NCI-H1092 (cell line): ENCODE measurements at places on chromosomes 7 and 10.

- no peak for DNase-seq
Measured at GRCh38 chr10:33215154-33215553, 119.3 kb downstream of the NRP1 start.

- no peak for DNase-seq
Measured at GRCh38 chr10:119705434-119705831, 20.4 kb upstream of the INPP5F start.

DNA sequence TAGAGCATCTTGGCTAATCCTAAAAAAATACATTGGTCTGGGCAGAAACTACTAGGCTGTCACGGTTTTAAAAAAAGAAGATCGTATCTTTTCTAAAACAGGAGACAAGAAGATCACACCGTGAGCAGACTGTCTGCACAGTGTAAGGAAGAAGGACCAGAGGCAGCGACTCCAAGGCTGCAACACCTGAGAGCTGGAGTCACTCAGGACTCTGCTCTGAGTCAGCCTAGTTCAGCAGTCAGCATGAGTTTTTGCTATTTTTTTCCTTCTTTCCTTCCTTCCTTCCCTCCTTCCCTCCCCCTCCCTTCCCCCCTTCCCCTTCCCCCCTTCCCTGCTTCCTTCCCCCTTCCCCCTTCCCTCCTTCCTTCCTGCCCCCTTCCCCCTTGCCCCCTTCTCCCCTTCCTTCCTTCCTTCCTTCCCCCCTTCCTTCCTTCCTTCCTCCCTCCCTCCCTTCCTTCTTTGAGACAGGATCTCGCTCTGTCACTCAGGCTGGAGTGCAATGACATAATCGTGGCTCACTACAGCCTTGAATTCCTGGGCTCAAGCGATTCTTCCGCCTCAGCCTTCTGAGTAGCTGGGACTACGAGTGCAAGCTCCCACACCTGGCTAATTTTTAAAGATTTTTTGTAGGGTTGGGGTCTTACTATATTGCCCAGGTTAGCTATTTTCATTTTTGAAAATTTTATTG lies 24.4 kb downstream of the BAG3 start:
- DNase-seq, result no peak

DNA sequence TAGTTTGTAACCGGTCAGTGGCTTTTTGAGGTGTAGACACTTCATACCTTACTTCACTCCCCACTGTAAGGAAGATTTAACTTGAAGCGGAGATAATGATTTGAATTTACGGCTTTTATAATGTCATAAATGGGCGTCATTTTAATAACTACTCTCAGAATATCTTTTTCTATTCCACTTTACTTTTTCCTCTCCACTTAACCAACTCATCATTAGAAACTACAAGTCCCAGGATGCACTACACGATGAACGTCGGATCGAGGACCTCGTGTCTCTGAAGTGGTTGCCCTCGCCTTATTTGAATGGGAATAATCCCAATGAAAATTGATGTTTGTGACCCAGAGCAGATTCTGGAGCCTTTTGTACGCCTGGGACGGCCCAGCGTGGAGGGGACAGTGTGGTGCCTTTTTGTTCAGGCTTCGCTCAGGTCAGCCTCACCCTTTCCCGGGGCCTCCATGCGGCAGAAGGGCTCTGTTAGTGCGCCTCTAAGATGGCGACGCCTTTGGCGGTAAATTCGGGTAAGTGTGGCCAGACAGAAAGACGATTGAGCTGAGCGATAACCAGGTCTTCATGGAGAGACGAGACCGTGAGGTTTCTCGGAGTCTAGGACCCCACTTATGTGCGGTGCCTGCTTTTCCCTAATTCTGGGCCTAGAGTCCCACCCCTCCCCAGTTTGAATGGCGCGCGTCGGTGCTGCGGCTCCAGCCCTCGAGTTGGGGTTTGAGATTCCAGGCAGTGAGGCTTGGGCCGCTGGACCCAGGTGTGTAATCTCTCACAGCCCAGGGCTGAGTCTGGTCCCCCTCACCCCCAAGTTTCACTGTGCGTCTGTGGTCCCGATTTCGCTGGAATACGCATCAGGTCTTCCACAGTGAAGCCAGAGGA lies at the start of gene NUP205:
NUP205 (plus strand) TSS at position 463 of the 882 bp plus-strand sequence; CDS start at position 491, 28 bp downstream.
- peak; percentile 90 for DNase-seq

GRCh38 chr7:11343136-11343535 lies 369.5 kb downstream of the PHF14 start:
- no peak for DNase-seq

DNA sequence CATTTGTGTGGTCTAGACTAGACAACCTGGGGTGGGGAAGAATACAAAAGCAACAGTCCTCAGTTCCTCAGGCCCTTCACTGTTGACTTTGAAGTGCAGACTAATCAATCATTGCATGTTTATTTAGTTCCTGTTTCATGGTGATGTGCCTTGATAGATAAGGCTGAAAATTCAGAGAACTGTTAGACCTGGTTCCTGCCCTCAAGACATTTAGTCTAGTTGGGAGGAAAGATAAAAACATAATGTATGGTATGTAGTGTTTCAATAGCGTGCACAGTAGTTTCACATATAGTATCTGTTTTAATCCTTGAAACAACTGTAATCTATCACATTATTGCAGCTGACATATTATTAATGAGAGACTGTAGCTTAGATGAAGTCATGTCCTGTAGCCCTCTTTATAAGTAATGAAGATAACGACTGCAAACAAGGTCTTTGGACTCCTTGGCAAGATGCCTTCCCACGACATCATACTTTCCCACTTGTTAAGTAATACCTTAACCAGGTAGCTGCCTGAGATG lies 124.0 kb downstream of the CELF2 start:
- no peak for DNase-seq
